ENCODE measurements at places on chromosomes 4 and X. TPM values are rescaled to one million over a fixed set of nuclear protein-coding genes. Genes with fewer than 3 reads are reported as not detected.

NAA15 gene
- 95.8 TPM for total RNA-seq

CYTL1 gene
- not detected for total RNA-seq

REST gene
- 47.0 TPM for total RNA-seq

GLRA2 gene
- not detected for total RNA-seq

CHST7 gene
- 5.1 TPM for total RNA-seq

DNA sequence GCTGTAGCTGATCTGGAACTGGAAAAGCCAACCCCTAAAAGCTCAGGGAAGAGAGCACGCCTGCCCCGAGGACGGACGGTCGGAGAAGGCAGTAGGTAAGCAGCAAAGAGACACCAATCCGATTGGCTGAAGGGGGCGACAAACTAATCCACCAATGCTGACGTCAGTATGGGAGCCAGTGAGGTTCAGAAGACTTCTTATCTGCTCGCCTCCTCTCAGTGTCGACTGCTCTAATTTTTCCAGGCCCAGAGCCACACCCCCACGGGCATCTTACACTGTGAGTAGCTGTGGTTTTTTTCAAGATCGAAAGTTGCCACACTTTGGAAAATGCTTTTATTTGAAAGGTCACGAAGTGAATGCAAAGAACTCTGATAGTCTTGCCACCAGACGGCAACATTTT is at the start of gene DCAF8L1:
DCAF8L1 (minus strand) TSS at position 101 of the 400 bp plus-strand sequence. CDS start 115 bp downstream, outside the sequence.
- DNase-seq: no peak

DNA sequence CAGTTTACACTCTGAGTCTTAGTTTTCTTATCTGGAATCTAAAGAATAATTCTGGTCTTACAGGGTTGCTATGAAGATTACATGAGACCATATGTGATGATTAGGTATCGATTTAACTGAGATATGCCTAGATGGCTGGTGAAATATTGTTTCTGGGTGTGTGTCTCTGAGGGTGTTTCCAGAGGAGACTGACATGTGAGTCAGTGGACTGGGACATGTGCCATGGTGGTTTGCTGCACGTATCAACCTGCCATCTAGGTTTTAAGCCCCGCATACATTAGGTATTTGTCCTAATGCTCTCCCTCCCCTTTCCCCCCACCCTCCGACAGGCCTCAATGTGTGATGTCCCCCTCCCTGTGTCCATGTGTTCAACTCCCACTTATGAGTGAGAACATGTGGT is 186.0 kb upstream of the CXorf66 start:
- DNase-seq: no peak

- no peak for DNase-seq
These were observed 35.1 kb downstream of the PCGF3 start for GRCh38 chr4:740656-741282.

- DNase-seq: no peak
These were observed 12.4 kb downstream of the BOD1L1 start for GRCh38 chr4:13615161-13615560.

Measured in activated CD4-positive, alpha-beta memory T cell treated with anti-CD3 and anti-CD28 coated beads for 36 hours (primary cell).